Thoracic aorta endothelial cell (primary cell): ENCODE measurements at places on chromosomes 1 and 21. TPM values are rescaled to one million over a fixed set of nuclear protein-coding genes. Genes with fewer than 3 reads are reported as not detected.

NPHP4 gene
- 5.1 and 7.4 TPM in 2 replicates for total RNA-seq

TRIM17 gene
- not detected in 2 replicates for total RNA-seq

ACTA1 gene
- total RNA-seq: not detected in 2 replicates

SLC44A5 gene
- 12.5 and 14.6 TPM in 2 replicates for total RNA-seq

ATP1A4 gene
- total RNA-seq: not detected in 2 replicates

PPIAL4G gene
- total RNA-seq: not detected in 2 replicates

DRAXIN gene
- 0.50 and 0.93 TPM in 2 replicates for total RNA-seq

INSRR gene
- total RNA-seq: not detected in 2 replicates

NES gene
- 240 and 287 TPM in 2 replicates for total RNA-seq

RUNX1 gene
- 13.9 and 14.1 TPM in 2 replicates for total RNA-seq
